Stimulated activated CD8-positive, alpha-beta memory T cell treated with anti-CD3 and anti-CD28 coated beads, Interleukin-4, amount 100 ng/mL, for 1 hour (primary cell): ENCODE measurements at places on chromosomes 4 and X.

- no peak for DNase-seq
These were observed 8.4 kb downstream of the BTK start for GRCh38 chrX:101377547-101377946.

- DNase-seq: no peak
These were observed 45.7 kb upstream of the EPGN start for GRCh38 chr4:74262522-74262921.

DNA sequence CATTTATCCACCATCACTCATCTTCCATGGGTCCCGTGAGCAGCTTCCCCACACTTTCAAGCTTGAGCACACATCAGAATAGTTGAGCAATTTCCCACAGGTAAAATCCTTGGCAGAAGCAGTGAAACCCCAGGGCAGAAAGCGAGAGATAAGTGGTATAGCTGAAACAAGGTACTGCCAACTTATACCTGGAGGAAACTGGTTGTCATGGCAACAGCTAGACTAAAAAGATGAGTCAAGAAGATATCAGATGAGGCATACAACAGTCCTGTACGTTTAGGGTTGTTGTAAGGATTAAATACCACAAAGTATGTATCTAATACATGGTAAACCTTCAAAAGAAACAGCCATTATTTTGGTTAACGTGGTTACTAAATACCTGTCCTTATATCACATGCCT lies 66.9 kb upstream of the PHOX2B start:
- no peak for DNase-seq

DNA sequence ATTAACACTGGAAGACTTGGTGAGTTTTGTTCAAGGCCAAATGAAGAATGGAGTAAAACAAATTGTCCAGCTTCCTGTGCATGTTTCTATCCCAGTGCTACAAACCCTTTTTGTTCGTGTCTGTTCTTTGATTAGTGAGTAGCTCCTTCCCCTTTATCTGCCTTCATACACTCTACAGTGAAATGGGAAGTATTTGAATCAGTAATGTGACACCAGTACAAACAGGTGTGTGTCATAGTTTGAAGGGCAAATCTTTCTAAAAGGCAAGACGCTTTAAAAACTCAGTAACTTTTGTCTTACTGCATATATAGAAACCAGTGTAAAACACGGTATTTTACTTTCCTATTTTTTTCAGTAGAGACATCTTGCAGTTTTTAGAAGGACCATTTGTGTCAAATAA lies 5.9 kb downstream of the ARHGEF38 start:
- no peak for DNase-seq

GRCh38 chr4:142314686-142315085 lies 531.4 kb downstream of the INPP4B start:
- no peak for DNase-seq

DNA sequence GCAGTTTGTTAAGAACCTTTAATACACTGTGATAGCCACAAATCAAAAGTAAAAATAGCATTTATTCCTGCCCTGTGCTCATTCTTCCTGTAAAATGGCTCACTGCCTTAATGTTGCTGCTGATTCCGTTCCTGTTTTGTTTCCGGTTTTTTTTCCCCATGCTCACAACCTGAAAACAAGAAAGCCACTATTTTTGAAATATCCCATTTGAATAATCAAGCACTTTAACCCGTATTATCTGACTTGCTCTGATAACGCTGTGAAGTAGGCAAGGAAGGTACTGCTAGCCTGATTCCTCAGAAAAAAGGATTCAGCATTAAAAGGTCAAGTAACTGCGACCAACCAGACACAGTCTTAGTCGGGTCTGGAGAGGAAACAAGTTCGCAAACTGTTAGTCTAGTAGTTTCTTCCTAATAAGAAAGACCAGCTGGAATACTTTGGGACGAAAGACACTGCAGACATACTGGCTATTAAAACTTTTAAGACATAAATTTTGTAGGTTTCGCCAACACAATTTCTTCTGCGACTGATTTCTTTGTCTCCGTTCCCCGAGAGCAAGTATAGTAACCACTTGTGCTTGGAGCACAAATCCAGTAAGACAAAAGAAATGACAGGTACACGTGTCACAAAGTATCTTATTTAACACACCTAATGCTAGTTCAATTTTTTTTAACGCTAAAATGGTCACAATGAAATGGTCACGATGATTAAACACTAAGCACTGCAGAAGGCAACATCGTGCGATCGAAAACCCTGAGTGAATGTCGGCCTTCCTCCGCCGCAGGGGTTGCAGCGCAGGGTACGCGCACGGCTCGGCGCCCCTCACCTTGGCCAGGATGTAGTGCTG lies 802 bp downstream of the COX18 start:
- no peak for DNase-seq

DNA sequence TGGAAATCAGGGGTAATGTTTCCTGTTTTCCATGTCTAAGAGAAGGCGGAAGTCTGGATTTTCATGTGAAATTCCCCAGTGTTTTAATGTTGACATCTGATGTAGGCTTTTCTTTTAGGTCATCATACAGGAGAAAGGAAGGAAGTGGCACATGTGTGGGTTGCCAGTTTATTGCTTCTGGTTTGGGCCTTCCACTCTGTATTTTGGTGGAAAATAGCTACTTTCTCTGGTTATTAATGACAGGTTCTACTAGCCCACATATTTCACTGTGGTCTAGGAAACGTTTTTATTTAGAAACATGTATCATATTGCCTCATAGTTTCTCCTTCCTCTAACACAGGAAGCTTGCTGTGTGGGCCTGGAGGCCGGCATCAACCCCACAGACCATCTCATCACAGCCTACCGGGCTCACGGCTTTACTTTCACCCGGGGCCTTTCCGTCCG lies 7.2 kb downstream of the PDHA1 start:
- no peak for DNase-seq

DNA sequence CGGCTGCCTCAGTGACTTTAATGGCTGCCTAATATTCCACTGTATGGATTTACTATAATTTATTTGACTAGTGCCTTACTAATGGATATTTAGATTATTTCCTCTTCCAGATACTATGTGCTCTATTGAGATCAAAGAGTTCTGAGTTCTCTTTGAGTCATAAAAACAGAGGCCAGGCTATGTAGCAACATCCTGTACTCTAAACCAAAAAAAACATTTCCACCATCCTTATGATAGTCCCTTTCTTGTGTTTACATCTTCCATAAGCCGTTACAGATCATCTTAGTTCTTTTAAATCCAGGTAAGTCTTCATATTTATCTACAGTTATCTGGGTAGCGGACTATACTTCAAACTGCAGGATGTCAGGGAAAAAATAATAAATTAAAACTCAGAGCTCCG lies 56.6 kb upstream of the TMEM184C start:
- DNase-seq: no peak
